Endodermal cell (in vitro differentiated cells): ENCODE measurements at places on chromosomes 1 and 21.

DNA sequence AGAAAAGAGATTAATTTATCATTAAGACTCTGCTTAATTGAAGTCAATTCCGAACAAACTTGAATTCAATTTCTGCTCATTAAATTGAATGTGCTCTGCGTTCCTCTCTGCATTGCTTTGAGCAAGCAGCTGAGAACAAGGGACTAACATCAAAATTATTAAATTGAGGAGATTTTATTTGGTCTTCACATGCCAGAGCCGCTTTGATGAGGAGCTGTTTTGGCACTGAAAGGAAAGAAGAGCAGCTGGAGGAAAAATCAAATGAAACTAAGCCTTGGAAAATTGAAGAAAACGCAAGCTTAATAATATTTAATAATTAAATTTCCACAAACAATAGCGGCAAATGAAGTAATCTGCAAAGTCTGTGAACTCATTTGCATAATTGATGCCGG is 222.0 kb upstream of the PKN2 start:
- DNase-seq = no peak

DNA sequence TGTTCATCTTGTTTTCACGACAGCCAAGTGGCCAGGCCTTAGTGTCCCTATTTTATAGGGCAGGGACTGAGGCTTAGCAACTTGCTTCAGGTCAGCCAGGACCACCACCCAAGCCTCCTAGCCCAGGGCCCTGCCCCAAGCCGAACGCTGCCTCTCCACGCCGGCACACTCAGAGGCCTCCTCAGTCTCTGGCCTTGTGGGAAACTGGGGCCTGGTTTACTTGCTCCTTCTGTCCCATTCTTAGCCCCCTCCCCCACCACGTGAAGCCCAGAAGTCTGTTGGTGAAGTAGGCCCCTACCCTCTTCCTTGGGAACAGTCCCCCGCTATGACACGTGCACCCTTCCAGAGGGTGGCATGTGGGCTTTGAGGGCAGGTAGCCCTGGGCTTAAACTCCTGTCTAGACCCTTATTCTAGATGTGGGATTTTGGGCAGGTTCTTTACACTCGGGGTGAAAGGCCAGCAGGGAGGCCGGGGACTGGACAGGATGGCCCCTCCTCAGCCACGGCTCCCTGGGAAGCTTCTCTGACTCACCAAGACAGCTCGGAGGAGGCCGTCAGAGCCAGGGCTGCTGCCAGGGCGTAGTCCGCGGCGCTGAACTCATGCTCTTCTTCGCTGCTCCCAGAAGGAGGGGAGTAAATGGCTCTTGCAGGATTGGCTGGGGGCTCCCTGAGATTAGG is 4.3 kb downstream of the MYOM3 start:
- no peak for DNase-seq

DNA sequence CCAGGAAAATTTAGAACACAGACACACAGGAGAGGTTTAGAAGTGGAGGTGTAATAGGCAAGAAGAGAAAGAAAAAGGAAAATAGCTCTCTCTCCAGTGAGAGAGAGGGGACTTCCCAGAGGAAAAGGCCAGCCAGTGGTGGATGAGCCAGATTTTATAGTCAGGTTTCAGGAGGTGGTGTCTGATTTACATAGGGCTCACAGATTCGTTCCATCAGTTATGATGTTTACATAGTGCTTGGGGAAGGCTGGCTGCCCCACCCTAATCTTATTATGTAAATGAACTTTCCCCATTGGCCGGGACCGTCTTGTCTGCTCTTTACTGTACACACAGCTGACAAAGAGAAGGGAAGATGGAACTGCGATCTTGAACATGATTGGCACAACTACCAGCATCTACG is 797.3 kb downstream of the PLA2G4A start:
- DNase-seq = peak; percentile 49

- DNase-seq = no peak
These were observed 129.8 kb downstream of the CNIH3 start for GRCh38 chr1:224745924-224746323.

- no peak for DNase-seq
These were observed 1041.8 kb downstream of the PLA2G4A start for GRCh38 chr1:187870552-187870951.

DNA sequence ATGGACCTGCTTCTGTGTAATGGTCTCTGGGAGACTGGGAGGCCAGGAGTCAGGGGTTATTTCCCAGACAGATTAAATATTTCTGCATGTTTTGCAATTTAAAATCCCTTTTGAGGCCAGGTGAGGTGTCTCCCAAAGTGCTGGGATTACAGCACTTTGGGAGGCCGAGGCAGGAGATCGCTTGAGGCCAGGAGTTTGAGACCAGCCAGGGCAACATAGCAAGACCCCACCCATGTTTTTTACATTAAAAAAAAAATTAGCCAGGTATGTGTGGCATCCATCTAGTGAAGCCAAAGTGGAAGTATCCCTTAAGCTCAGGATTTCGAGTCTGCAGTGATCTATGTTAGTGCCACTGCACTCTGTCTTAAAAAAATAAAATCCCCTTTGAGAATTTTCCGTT is 34.1 kb downstream of the ECHDC2 start:
- DNase-seq = no peak

DNA sequence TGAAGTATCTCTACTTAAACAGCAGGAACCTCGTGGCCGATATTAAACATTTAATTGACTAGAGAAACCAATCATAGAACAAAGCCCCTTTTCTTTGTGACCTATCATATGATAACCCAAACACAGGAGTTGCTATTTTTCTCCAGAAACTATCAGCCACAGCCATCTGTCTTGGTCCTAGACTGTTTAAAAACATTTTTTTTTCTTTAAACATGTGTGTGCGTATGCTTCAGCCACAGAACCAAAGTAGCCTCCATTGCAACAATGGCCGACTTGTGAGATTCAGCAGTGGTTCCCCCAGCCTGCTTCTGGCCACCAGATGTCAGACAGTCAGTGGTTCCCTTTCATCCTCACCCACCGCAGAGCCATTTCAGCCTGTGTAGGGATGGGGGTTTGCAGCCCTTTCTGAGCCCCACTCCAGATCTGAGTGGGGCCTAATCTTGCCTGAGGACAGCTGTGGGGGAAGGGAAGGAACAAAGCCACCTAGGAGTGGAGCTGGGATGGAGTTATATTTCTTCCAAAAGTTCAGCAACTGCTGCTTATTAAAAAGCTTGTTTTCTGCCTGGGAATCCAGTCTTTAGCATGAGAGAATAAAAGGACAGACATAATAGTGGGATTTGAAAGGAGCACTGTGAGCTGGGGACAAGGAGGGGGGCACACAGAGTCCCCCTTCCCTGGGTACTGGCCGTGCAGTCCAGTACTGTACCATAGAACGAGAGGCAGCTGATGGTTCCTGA is 11.7 kb upstream of the IGSF3 start:
- peak; percentile 56 for DNase-seq
